ENCODE measurements at places on chromosomes 4 and X.

- peak; percentile 65 for DNase-seq
These were observed 29.0 kb downstream of the SGMS2 start for GRCh38 chr4:107853444-107854355.

DNA sequence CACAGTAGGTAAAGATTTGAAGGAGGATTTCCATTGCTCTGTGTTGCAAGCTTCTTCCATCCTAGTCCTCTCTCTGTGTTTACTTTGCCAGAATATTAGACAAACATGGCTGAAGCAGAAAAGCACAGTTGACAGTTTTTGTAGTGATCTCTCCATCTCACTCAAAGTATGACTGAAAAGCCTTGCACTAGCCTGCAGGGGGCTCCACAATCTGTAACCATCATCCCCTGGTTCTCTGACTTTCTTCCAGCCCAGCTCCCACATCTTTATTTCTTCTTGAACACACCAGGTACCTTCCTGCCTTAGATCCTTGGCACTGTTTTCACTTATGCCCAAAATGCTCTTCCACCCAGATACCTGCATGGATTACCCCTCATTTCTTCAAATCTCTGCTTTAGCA lies 34.1 kb upstream of the HHIP start:
- DNase-seq = peak; percentile 1

DNA sequence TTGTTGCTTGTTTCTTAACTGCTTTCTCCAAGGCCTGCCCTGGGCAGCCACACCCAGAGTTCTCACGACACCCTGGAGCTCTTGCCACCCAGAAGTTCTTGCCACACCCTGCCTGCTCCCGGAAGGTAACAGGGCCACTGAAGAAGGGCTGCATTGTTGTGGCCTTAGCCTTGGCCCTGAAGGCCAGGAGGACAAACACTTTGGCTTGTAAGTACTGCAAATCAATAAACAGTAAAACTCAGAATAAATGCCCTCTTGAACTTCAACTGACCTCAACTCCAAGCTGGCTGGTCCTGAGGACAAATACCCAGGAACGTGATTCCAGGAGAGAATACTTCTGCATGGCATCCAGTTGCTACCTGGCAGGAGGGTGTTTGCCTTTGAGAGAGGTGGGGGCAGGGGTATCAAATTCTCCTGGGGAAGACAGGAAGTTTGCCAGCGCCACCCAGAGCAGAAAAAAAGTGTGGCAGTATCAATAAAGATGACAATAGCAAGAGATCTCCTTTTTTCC lies 54.1 kb downstream of the TLR10 start:
- DNase-seq = no peak

GRCh38 chrX:104284507-104284906 lies 29.8 kb upstream of the ESX1 start:
- DNase-seq = peak; percentile 33

- peak; percentile 86 for DNase-seq
These were observed 54.5 kb downstream of the LDB2 start for GRCh38 chr4:16843831-16844508.

DNA sequence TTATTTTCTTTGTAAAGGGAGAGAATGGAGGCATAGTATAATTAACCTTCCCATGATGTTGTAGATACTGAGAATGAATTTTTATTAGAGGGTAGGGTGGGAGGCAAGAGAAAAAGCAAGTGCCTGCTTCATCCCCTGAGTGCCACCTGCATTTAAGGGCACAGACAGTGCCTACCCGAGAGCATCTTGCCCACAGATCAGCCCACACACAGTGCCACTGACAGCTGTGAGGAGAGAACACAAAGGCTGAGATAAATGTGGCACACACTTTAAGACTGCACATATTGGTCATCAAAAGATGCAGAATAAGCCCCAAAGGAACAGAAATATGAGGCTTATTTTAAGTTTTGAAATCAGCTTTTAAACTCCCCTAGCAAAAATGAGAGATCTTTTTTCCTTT lies 250.8 kb downstream of the SLC39A8 start:
- no peak for DNase-seq

DNA sequence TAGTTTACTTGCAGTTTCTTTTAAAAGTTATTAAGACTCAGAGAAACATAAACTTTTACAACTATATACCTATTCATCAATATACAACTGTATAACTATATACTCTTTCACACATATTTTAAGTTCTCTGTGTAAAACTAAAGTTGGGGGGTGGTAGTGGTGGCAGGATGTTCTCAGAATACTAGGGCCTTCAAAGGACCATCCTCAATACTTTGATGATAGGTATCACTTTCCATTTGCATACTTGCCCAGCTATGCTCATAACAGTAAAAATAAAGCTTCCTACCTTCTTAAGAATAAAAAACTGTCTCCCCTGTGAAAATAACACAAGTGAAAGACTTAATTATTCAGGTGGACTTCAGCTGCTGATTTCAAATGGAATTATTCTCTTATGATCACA lies 2.9 kb upstream of the GALNT7 start:
- no peak for DNase-seq

GRCh38 chr4:151489462-151490203 lies 80.7 kb downstream of the FHIP1A start:
- DNase-seq = no peak

DNA sequence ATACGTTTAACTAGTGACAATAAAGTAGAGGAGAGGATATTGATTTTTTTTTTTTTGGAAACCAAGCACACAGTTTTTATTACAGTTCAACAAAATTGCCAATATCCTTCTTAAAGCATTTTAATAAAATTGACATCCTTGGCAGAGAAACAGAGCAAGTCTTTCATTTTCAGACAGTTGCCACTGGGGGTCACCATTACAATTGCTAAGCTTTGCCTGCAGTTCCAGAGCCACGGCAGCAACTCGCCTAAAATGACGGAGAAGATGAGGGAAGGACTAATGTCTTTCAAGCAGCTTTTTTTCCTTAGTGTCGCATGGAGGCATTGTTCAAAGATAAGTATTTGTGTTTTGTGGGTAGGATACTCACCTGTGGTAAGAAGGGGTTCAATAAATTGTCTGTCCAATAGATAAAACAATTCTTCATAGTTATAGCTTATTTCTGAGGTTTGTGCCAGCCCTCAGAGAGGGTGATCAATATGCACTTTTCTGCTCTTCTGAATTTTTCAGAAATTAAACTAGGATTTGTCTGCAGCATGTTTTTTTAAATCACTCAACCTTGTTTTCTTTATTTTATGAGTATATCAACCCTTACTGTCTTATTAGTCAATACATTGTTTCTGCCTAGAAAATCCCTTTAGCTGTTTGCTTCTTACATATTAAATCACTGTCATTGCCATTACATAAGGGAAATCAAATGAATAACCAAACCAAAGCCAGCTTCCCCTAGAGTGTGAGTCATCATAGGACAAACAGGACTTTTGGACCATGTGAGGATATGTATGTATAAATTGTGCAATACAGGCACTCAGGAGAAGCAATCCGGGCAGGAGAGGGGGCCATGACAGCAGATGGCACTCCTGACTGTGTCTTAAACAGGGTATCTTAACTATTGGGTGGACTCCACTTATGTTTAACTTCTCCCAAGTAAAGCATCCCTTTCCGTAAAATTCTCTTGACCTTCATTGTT lies 508.1 kb upstream of the ARX start:
- peak; percentile 39 for DNase-seq

GRCh38 chr4:168514249-168514852 lies 17.5 kb downstream of the PALLD start:
- peak; percentile 55 for DNase-seq

- DNase-seq = no peak
These were observed 1.6 kb downstream of the STK32B start for GRCh38 chr4:5052726-5053425.

DNA sequence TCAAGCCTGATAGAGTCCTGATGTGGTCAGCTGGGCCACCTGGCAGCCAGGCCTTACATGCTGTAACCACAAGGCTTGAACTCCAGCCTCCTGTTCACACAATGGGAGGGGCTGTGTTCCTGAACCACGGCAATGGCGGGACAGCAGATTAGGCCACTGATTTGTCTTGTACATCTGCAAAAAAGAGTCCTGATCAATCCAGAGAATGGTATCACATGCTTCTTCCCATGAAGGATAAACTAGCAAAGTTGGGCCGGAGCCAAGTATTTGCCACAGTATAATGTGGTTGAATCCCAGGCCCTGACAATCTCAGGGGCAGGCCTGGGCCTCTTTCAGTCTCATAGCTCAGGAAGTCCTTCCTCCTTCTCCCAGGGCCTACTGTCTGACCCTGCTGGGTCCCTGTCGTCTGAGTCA lies 2182.5 kb upstream of the AGA start:
- DNase-seq = peak; percentile 89

DNA sequence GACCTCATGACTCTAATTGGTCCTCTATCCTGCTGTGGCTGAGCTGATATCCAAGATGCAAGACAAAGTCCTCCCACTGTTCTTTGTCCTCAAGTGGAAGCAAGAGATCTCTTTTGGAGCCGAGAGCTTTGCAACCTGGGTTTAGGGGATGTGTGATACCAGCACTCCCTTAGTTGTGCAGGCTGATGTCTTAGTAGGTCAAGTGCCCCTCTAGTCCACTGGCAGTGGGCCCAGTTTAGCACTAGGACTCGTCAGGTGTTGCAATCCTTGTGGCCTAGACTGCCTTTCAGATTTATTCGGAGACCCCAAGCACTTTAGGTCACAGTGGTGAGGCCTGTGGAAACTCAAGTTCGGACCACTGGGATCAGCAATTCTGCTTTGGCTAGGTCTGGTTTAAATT lies 64.0 kb downstream of the GPRASP3 start:
- no peak for DNase-seq

GRCh38 chr4:94135701-94136100 lies 72.0 kb upstream of the SMARCAD1 start:
- no peak for DNase-seq

DNA sequence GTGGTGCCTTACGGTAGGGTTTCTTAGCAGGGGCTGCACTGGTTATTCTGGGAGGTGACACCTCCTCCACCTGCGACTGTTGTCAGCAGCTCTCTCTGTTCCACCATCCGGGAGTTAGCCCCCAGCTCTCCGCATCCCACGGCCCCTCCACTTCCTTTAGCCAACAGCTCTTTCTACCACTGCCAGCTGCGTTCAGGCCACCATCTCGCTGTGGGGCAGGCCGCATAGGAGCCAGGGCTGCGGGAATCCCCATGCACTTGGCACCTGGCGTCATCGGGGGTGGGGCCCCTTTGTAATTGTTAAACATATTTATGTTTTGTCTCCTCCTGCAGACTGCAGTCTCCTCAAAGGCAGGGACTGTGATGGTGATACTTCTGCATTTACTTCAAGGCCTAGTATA lies 480.2 kb downstream of the SMARCA1 start:
- DNase-seq = no peak

GRCh38 chrX:91122151-91122694 lies 312.4 kb upstream of the PABPC5 start:
- DNase-seq = no peak

DNA sequence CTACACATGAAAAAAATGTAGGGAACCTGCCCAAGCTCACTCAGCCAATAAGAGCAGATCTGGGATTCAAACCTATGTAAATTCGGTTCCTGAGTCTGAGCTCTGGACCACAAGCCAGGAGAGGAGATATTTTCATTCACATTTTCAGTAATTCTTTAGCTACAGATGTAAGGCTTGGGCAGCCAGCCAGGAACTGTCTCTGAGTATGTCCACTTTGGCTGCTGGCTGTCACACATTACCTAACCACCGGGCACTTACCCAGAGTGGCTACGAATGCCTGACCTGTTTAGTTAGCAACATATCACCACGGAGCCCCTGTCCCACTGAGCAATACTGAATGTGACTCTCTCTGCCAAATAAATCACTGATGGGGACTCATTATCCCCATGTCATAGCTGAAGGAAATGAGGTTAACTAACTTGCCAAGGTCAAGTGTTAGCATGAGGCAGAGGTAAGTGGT lies 15.3 kb downstream of the USP46 start:
- DNase-seq = peak; percentile 67

- peak; percentile 87 for DNase-seq
These were observed 45.7 kb downstream of the SYTL5 start for GRCh38 chrX:38052096-38052495.

GRCh38 chr4:124810827-124811226 lies 98.3 kb upstream of the ANKRD50 start:
- DNase-seq = no peak

All from fibroblast of upper back skin (primary cell).